ENCODE measurements at places on chromosomes 2 and 18. TPM values are rescaled to one million over a fixed set of nuclear protein-coding genes. Genes with fewer than 3 reads are reported as not detected.

DNA sequence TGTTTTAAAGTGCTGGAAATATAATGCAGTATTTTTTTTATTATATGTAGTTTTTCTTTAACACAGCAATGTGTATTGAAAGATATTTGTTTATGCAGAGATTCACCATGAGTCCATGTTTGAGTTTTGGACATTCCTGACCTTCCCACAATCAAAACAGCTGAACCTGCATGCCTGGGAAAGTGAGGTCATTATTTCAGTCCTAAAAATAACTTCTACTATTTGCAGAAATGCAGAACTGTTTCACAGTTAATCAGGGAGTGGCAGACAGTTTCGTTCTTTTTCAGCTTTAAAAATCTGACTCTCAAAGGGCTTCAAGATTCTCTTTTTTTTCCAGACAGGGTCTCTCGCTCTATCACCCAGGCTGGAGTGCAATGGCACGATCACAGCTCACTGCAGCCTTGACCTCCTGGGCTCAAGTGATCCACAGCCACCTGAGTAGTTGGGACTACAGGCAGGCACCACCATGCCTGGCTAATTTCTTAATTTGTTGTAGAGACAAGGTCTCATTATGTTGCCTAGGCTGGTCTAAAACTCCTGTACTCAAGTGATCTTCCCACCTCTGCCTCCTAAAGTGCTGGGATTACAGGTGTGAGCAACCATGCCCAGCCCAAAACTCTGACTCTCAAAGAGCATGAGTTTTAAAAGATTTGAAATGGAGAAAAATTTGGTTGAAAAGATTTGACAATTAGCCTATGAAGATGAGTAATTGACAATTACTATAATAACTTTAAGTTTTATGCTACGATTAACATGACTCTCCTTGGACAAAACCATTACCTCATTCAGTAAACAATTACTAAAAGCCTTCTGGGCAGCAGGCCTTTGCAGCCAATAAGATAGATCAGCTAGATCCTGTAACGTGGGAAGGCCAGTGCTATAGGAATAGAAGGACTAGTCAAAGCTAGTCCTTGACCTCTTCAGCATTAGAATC lies 5.0 kb upstream of the MYL12B start:
- no peak for ATAC-seq

GRCh38 chr2:185583058-185583816 lies 155.4 kb upstream of the FSIP2 start:
- peak; percentile 57 for ATAC-seq

- ATAC-seq: no peak
These were observed 17.4 kb upstream of the SNORC start for GRCh38 chr2:232852676-232853075.

- no peak for ATAC-seq
These were observed 185.5 kb upstream of the NRP2 start for GRCh38 chr2:205496772-205497171.

The CFC1 gene
- total RNA-seq: not detected

The C2orf15 gene
- 1.9 TPM for total RNA-seq

Data from esophagus mucosa (tissue), 1 donor.